ENCODE measurements at places on chromosomes 7 and 10. TPM values are rescaled to one million over a fixed set of nuclear protein-coding genes. Genes with fewer than 3 reads are reported as not detected.
A peak's percentile ranks its signal among the peaks of the same experiment; 100 is the strongest.

DNA sequence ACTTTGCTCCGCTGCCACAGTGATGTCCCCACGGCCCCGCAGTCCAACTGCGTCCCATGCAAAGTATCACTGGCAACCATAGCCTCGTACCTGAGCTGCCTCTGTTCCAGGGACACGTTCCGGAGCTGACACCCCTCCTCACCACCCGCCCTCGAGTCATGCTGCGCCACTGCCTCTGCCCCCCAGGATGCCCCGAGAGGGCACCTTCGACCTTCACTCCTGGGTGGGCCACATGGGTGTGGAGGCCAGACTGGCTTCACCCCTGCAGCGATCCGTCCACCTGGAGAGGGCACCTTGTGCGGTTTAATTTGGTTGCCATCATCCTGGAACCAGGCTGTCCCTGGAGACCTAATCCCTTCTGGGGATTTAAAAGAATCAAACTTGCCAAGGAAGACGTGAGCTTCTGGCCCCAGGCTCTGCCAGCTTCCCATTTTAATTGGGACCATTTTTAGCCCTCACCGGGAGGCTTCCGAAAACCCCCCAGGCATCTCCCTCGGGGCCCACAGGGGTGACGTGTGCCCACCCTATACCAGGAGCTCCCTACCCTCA is 19.2 kb upstream of the TNRC18 start:
- DNase-seq = no peak

DNA sequence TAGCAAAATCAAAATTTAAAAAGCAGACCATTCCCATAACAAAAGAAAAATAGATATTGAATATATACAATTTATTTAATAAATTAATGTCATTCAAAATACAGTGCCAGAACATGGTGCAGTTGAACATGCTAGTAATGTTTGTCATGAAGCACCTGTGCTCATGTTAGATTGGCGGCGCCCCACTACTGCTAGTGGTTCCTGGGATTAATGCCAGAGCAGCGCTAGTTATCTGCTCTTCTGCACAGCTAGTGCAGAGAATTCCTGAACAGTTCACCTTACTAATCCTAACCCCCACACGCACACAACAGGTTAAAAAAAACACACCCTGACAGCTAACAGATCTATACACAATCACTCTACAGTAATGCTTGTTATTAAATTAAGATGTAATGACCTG is 23.4 kb downstream of the KBTBD2 start:
- DNase-seq = no peak

DNA sequence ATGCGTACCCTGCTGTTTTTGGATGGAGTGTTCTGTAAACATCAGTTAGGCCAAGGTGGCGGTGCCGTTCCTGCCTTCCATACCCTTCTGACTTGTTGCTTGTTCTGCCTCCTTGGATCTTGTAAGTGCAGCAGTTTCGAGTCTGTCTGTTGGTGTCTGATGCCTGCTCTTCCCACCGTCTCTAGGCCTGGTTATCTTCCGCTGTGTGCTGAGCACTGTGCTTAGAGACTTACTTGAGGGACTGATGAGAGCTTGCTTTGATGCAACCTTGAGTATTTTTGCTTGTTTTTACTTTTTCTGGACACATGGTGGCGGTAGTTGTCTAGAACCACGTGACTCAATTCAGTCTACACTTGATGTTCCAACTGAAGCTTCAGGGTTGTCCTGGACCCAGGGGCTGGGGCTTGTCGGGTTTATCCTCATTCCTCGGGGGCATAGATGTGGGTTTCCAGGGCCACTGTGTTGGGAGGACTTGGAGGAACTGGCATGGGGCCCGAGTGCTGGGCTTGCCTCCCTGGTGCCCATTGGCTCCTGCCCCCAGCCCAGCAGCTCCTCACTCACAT is 14.4 kb upstream of the SPRN start:
- DNase-seq = peak; percentile 19

GRCh38 chr7:81233208-81233940 is 314.5 kb upstream of the SEMA3C start:
- DNase-seq = no peak

GRCh38 chr7:3280946-3281656 is 20.0 kb upstream of the SDK1 start:
- no peak for DNase-seq

- no peak for DNase-seq
These were observed 150.4 kb upstream of the RNF32 start for GRCh38 chr7:156490021-156490800.

- DNase-seq = no peak
These were observed 40.9 kb downstream of the DLD start for GRCh38 chr7:107931740-107932515.

GRCh38 chr7:130112093-130112492 is 41.8 kb downstream of the KLHDC10 start:
- DNase-seq = no peak

- DNase-seq = no peak
These were observed 141.8 kb upstream of the NOBOX start for GRCh38 chr7:144545330-144545729.

DNA sequence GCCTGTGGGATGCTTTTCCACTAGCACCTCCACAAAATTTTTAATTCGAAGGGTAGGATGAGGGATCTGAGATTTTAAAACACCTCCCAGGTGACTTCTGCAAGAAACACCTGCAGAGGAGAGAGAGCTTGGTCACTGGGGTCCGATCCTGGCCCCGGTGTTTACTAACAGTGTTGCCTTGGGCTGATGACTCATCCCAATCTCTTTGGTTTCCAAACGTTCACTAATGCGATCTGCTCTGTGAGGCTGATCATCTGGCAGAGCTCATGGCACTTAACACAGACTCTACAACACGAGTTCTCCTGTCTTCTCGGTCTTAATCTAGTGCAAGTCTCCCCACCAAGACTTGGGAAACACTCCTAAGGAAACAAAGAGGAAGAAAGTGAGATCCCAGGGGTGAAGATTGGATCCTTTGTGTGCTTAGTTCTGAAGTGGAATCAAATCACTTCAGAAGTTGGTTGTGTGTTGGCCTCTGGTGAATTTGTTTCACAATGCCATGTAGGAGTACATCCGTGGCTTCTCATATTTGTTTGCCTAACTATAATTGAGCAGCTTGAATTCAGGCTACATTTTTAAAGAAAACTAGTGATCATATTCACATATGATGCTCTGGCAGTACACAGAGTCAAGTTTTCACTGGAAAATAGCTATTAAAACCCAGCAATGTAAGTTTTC is 407.9 kb downstream of the NRG3 start:
- DNase-seq = no peak

DNA sequence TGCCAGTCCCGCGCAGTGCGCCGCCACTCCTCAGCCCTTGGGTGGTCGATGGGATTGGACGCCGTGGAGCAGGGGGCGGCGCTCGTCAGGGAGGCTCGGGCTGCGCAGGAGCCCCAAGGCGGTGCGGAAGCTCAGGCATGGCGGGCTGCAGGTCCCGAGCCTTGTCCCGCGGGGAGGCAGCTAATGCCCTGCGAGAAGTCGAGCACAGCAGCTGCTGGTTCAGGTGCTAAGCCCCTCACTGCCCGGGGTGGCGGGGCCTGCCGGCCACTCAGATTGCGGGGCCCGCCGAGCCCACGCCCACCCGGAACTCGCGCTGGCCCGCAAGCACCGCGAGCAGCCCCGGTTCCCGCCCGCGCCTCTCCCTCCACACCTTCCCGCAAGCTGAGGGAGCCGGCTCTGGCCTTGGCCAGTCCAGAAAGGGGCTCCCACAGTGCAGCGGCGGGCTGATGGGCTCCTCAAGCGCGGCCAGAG is 14.4 kb upstream of the WASL start:
- DNase-seq = no peak

- DNase-seq = no peak
These were observed 223.7 kb downstream of the MTERF1 start for GRCh38 chr7:91656541-91657482.

- no peak for DNase-seq
These were observed 1.1 kb downstream of the PLXDC2 start for GRCh38 chr10:19817231-19817933.

DNA sequence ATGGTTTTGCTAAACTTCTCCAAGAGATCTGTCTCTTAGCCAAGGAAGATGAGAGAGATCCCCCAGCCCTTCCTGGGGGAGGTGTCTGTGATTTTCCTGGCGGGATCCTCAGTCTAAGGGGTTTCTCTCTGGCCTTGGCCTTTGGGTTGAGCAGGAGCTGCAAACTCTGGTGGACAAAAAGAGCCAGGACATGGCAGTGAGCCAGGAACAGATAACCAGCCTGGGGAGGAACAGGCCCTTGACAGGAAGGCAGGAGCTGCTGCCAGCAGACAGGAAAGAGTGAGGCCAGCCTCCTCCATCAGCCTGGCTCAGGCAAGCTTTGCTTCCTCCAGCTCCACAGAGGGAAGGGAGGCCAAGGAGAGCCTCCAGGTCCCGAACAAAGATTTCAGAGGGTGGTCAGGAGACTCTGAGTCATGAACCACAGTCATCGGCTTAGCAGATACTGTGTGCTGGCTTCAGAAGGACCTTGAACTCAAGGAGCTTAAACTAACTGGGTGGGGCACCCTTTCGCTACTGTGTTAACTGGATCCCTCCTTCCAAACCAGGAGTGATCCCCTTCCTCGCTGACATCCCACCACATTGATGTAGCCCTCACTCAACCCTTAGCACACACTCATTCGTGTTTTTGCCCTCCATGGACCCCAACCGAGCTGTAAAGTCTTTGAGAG is 34.7 kb downstream of the DDIT4 start:
- peak; percentile 74 for DNase-seq

DNA sequence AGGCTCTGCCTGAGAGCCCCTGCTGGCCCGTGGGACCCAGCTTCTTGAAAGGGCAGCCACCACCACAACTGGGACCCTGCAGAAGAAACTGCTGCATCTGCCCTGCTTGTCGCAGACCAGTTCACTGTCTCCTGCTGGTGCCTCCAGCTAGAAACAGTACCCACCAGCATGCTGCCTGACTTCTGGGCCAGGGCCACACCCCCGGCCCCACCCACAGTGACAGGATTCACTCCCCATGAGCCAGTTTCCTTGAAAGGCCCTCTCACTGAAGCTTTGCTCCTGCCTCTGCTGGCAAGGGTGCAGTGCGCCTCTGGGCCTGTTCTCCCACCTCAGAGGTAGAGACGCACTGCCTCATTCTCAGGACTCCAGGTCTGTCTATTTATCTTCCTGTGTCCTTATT is 32.4 kb downstream of the ANXA11 start:
- no peak for DNase-seq

DNA sequence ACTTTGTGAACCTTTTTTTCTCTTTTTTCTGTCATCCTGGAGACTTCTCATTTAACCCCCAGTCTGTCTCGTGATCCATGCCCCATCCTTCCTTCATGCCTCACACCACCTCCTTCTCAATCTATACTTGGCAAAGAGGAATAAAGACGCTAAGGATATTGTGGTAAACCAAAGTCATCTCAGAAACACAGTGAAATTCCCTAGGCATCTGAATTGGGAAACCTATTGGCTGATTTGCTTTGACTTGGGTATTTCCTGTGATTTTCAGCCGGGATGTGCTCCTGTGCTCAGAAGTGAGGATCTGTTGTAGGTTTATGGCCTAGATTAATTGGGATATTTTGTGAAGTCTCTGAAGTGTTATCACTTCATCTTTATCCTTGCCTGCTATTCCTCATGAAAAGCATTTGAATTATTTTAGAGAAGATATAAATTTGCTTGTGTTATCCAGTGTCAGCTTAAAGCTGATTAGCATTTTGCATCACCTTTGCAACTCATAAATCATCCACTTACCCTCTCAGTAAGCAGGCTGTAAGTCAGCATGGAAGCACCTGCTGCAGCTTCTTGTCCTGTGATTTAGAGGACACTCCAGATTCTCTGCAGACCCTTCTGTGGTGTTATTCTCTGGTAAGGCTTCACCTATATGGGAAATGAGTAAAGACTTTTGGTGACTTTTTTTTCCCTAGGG is 138.0 kb downstream of the AUTS2 start:
- no peak for DNase-seq

The PHKG1 gene
- total RNA-seq = 1.00 TPM

The CPSF4 gene
- total RNA-seq = 51.5 TPM

The CDHR1 gene
- 0.14 TPM for total RNA-seq

The LLCFC1 gene
- not detected for total RNA-seq

The VGF gene
- not detected for total RNA-seq

The CBX3 gene
- total RNA-seq = 200 TPM

All from endothelial cell of umbilical vein (primary cell).